Foreskin keratinocyte (primary cell): ENCODE measurements at places on chromosomes 2 and 18. TPM values are rescaled to one million over a fixed set of nuclear protein-coding genes. Genes with fewer than 3 reads are reported as not detected.

Gene PXDN
- 91.4 and 96.5 TPM in 2 replicates for total RNA-seq

Gene SEH1L
- total RNA-seq, result 47.5 and 55.2 TPM in 2 replicates

Gene TMEM17
- 2.3 and 2.5 TPM in 2 replicates for total RNA-seq

Gene ADD2
- 0.18 and 1.8 TPM in 2 replicates for total RNA-seq

Gene SGPP2
- 0.07 and 0.14 TPM in 2 replicates for total RNA-seq

Gene HES6
- 3.2 and 3.4 TPM in 2 replicates for total RNA-seq

Gene TSHZ1
- 8.2 and 9.2 TPM in 2 replicates for total RNA-seq

Gene NEURL3
- not detected in 2 replicates for total RNA-seq

Gene RNF125
- 1.7 and 2.3 TPM in 2 replicates for total RNA-seq

Gene CHN1
- total RNA-seq, result 0.42 and 0.75 TPM in 2 replicates
